ENCODE measurements at places on chromosomes 5 and 9. TPM values are rescaled to one million over a fixed set of nuclear protein-coding genes. Genes with fewer than 3 reads are reported as not detected.

The PCDHA3 gene
- total RNA-seq = not detected

The PRKACG gene
- not detected for total RNA-seq

The HTR4 gene
- 0.22 TPM for total RNA-seq

The LAMC3 gene
- total RNA-seq = 0.03 TPM

The SH3RF2 gene
- 309 TPM for total RNA-seq

The SLCO6A1 gene
- total RNA-seq = not detected

The CMBL gene
- 50.0 TPM for total RNA-seq

The CCL19 gene
- total RNA-seq = 0.70 TPM

The EQTN gene
- not detected for total RNA-seq

The ECSCR gene
- 18.0 TPM for total RNA-seq

The LPAR1 gene
- total RNA-seq = 12.7 TPM

The RPS14 gene
- total RNA-seq = 1,133 TPM

The PCDHA9 gene
- not detected for total RNA-seq

The PDE8B gene
- total RNA-seq = 0.62 TPM

The NSG2 gene
- total RNA-seq = 0.11 TPM

The PCDHGA2 gene
- 6.5 TPM for total RNA-seq

The LTC4S gene
- 7.6 TPM for total RNA-seq

The HBEGF gene
- 21.7 TPM for total RNA-seq

The PCDHA1 gene
- not detected for total RNA-seq

The DIMT1 gene
- total RNA-seq = 17.8 TPM

The TBC1D13 gene
- total RNA-seq = 16.6 TPM

The PCSK5 gene
- total RNA-seq = 3.4 TPM

The TAF11L9 gene
- not detected for total RNA-seq

The ACER2 gene
- 3.4 TPM for total RNA-seq

The NCS1 gene
- total RNA-seq = 5.0 TPM

The HNRNPA0 gene
- 12.1 TPM for total RNA-seq

The TEX48 gene
- total RNA-seq = not detected

The TTC23L gene
- total RNA-seq = not detected

The SPINK4 gene
- not detected for total RNA-seq

The LRRC14B gene
- total RNA-seq = 103 TPM

The MAP1B gene
- total RNA-seq = 49.7 TPM

The LEAP2 gene
- total RNA-seq = 1.0 TPM

The NEK6 gene
- 10.3 TPM for total RNA-seq

The FOXI1 gene
- total RNA-seq = not detected

The PLAC8L1 gene
- not detected for total RNA-seq

The CFAP157 gene
- total RNA-seq = not detected

The STPG3 gene
- total RNA-seq = 1.3 TPM

The PTGER4 gene
- total RNA-seq = 7.4 TPM

The NIM1K gene
- total RNA-seq = 0.22 TPM

The CDH18 gene
- not detected for total RNA-seq

The GPR151 gene
- not detected for total RNA-seq

The MSX2 gene
- 1.2 TPM for total RNA-seq

The TAF1L gene
- not detected for total RNA-seq

The PFN3 gene
- total RNA-seq = not detected

The MCIDAS gene
- total RNA-seq = not detected

The CCDC180 gene
- 3.1 TPM for total RNA-seq

The PTGS1 gene
- total RNA-seq = 4.0 TPM

The SHC3 gene
- 0.35 TPM for total RNA-seq

The ISL1 gene
- total RNA-seq = not detected

The RAB14 gene
- 53.3 TPM for total RNA-seq

The PALM2AKAP2 gene
- total RNA-seq = 87.5 TPM

The DDX4 gene
- not detected for total RNA-seq

Measured in Right ventricle myocardium superior (tissue), 1 donor.